ENCODE measurements at places on chromosomes 6 and 20.

DNA sequence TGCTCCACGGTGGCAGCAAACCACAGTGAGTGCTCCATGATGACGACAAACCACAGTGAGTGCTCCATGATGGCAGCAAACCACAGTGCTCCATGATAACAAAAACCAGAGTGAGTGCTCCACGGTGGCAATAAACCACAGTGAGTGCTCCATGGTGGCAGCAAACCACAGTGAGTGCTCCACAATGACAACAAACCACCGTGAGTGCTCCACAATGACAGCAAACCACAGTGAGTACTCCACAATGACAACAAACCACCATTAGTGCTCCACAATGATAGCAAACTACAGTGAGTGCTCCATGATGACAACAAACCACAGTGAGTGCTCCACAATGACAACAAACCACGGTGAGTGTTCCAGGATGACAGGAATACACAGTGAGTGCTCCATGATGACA is 36.0 kb upstream of the LRFN2 start:
- no peak for DNase-seq

DNA sequence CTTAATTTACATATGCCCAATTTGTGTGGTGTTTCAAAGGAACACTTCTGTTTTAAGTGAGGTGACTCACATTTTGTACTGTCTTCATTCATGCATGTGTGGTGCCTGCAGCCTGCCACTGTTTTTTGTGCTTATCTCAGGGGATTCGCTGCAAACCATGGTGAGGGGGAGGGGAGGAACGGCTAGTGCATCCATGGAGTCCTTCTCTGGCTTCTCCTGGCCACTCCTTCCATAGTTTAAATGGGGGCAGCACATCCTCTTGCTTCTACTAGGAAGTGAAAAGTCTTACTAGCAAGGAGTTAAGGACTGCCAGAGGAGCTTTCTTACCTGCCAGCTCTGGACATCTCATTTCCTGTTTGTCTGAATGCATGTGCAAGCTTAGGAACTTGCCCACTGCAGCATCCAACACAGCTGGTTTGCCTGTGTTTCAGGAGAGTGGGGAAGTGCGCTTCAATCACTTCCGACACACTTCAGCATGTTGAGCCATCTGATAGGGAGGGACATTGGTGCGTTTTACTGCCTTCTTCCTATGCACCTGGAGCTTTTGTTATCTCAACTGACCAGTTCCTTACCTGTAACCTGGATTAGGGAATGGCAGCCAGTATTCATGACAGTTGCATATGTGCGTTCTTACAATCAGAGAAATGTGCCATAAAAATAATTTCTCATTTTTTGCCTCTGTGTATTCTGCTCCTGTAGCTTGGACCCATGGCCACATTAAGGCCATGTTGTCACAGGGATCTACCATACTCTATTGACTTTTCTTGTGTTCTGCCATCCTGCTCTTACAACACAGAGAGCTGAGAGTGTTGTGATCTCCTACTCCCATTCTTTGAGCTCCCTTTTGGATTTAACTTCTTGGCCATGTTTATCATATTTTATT is 211.3 kb downstream of the ARID1B start:
- DNase-seq: no peak

- DNase-seq: no peak
Measured at GRCh38 chr6:13400772-13401171, 72.4 kb upstream of the TBC1D7 start.

DNA sequence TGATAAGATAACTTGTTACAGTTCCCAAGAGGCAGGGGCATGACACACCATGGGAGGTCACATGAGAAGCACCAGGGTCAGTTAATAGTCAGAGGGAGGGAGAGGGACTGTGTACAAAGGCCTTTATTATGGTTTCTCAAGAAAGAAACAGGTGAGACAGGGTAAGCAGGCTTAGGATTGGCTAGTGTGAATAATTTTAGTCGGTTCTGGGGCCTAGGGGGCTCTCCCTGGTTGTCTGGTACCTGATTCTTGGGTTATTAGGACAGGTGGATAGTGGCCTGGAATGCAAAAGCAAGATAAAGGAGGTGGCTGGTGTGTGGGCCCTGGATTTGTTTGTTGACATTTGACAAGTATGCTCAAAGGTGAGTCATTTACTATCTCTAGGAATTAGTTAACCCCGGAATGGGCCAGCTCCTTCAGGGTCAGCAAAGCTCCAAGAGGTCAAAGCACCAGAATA is 49.4 kb upstream of the MCUR1 start:
- DNase-seq: no peak

- DNase-seq: no peak
Measured at GRCh38 chr6:621931-622330, 35.0 kb downstream of the HUS1B start.

- DNase-seq: no peak
Measured at GRCh38 chr6:134870677-134871498, 79.0 kb downstream of the ALDH8A1 start.

GRCh38 chr6:52233005-52233404 is 11.3 kb downstream of the IL17F start:
- no peak for DNase-seq

DNA sequence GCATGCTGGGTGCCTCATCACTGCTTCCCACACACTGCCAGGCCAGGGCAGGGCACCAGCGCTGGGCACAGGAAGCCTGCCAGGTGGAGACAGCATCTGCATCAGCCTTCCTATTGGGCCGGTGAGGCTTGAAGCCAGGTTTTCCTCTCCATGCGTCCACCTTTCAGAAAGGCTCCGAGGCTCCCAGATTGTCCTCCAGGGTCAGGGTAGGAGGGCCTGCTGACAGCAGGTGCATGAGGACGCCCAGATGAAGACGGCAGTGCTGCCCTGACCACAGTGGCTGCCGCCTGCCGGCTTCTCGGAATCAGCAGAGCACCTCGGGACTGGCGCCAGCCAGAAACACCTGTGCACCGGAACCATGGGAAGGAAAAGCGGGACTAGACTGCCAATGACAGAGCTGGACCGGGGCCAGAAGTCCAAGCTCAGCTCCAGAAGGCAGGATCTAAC is 170.5 kb upstream of the CST7 start:
- no peak for DNase-seq

- no peak for DNase-seq
Measured at GRCh38 chr6:47070461-47070860, 28.3 kb upstream of the ADGRF1 start.

GRCh38 chr20:896501-897025 is 19.6 kb downstream of the ANGPT4 start:
- no peak for DNase-seq

- DNase-seq: no peak
Measured at GRCh38 chr6:82129797-82130196, 117.7 kb downstream of the IBTK start.

DNA sequence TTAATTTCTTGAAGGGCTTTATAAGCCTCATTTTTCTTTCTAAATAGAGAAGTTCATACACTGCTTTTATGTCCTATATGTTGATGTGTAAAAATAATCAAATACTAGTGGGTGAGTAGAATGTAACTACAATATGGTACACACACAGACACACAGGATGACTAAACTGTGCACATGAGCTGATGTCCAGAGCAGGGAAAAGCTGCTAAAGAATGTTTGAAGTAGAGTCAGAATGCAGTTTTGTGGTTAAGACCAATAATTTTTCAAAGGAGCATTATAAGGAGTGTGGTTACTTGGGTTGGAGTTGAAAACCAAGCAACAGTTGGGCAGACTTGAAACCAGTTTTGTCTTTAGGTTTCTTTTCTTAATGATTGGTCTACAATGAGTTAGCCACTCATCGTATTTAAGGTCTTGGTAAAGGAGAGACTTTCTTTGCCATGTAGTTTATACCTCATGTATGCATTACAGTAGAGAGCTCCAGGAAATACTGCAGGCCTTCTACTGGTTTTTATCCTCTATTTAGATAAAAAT is 196.6 kb downstream of the ESR1 start:
- DNase-seq: no peak

DNA sequence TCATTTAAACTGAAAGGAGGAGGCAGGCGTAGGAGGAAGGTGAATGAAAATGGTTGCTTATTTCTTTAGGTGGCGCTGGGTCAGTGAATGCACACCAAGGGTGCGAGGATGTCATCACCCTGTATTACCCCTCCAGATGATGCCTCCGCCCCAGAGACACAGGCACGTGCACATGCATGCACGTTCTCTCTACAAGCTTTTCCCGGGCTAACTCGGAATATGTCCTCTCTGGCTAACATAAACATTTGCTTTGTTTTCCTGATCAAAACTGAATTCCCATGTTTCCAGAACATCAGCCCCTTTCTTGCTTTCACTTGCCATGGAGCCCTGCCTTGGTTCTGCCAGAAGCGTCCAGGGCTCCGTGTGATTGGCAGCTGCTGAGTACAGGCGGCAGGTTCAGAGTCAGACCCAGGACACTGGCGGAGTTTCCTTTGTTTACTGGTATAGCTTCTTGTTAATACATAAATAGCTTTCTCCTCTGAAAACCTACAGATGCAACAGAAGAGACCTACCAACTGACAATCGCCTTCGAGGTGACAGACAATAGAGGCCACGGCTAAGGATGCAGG is 131.2 kb upstream of the RPS6KA2 start:
- DNase-seq: no peak

DNA sequence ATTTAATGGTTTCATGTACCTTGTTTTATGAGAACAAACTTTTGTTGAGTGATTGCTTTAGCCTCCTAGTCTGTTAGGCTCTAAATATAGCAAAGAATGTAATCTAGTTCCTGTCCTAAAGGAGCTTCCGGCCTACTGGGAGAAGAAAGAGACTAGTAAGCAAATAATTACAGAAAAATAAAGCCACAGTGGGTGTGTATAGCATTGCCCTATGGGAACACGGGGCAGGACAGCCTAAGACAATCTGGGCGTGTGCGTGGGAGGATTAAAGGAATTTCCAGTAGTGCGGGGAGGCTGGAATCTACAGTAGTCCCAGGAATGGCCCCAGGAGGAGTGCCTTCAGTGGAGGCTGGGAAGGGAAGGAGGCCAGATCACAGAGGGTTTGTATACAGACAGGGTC is 98.1 kb upstream of the AKAP12 start:
- no peak for DNase-seq

Measured in cortex of kidney (tissue), 1 donor.